ENCODE measurements at places on chromosomes 5 and 9.

DNA sequence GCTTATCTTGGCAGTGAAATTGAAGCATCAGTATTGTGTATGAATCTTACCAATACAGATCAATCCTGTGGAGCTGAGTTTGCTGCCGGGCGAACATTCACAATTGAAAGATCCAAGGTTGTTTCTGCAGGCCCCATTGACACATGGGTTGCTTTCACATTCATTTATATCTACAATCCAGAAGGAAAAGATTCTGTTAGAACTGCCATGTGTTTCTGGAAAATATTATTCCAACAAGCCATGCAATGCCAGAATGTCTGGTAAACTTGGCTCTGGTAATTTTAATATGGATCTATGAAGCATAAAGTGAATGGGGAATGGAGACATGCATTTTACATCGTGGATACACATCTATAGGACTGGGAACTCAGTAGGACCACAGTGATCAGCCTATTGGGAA is 180.8 kb downstream of the FBN2 start:
- no peaks in the 10 kb centered on the region for H3K27me3 ChIP-seq
- no peaks in the 10 kb centered on the region for H3K36me3 ChIP-seq
- no peaks in the 10 kb centered on the region for H3K4me1 ChIP-seq

GRCh38 chr5:93622240-93622885 is 39.3 kb downstream of the NR2F1 start:
- no peaks in the 10 kb centered on the region for H3K36me3 ChIP-seq
- no peak overlapping the region for H3K4me3 ChIP-seq
- H3K27me3 ChIP-seq: peaks cover 72% of the 10 kb centered on the region
- peaks cover 31% of the 10 kb centered on the region for H3K4me1 ChIP-seq
- H3K27ac ChIP-seq: no peak overlapping the region

GRCh38 chr5:173793648-173794548 is 94.3 kb upstream of the CPEB4 start:
- DNase-seq: no peak
- H3K36me3 ChIP-seq: no peaks in the 10 kb centered on the region
- no peak overlapping the region for H3K4me3 ChIP-seq
- H3K27me3 ChIP-seq: no peaks in the 10 kb centered on the region
- H3K4me1 ChIP-seq: no peaks in the 10 kb centered on the region

DNA sequence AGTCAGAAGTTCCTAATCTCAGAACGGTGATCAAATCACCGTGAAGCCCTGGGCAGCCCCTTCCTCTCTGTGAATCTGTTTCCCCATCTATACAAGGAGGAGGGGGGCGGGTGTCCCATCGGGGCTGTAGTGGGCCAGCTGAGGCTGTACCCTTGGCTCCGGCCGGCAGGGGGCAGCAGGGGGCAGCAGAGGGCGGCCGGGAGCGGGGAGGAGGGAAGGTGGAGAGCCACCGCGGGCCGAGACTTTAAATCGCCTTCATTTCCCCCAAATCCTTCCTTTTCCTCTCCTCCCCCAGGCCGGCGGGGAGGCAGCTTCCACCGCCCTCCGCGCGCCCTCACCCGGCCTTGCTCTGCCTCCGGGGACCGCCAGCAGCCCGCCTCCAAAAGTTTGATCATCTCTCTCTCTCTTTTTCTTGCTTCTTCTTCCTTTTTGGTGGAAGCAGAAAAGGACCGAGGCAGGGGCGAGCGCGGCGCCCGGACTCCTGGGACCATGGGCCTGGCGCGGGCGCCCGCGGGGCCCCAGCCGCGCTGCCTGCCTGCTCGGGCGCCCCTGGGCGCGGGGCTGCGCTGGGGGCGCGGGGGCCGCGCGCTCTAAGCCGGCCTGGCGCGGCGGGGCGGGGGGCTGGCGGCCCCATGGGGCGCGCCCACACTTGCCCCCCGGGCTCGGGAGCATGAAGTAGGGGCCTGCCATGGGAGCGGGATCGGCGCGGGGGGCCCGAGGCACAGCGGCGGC is at the start of gene COL27A1:
Gene COL27A1 (plus strand): TSS at position 275 of the 732 bp plus-strand sequence. CDS start 414 bp downstream, at position 689.
- H3K4me1 ChIP-seq: peaks cover 32% of the 10 kb centered on the region
- peak within 1 kb of the TSS; percentile 84 for H3K4me3 ChIP-seq
- peak; percentile 93 for DNase-seq
- H3K36me3 ChIP-seq: no peaks in the 10 kb centered on the region

- H3K27ac ChIP-seq: no peak overlapping the region
- H3K4me1 ChIP-seq: no peaks in the 10 kb centered on the region
- H3K36me3 ChIP-seq: no peaks in the 10 kb centered on the region
Observed at GRCh38 chr9:97767891-97768290, 70.8 kb upstream of the XPA start.

DNA sequence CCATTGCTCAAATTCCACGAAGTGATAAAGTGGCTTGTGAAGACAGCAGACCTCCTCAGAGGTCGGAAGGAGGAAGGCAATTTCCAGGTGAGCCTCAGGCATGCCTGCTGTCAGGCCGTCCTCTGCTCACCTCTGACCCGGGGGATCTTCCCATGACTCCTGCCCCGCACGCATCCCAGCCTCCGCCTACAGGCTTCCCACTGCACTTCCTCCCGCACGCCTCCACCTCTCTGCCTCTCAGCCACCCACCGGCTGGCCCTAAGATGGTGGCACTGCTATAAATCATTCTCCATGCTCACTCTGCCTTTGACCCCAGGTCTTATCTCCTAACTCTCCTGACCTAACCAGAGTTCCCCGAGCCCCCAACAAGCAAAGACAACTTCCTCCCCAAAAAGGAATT is 49.4 kb upstream of the DNAH5 start:
- no peak overlapping the region for H3K4me3 ChIP-seq
- H3K36me3 ChIP-seq: no peaks in the 10 kb centered on the region
- no peak overlapping the region for H3K27ac ChIP-seq
- H3K27me3 ChIP-seq: no peaks in the 10 kb centered on the region
- no peaks in the 10 kb centered on the region for H3K4me1 ChIP-seq

GRCh38 chr5:64595031-64595855 is 89.4 kb downstream of the RGS7BP start:
- H3K36me3 ChIP-seq: no peaks in the 10 kb centered on the region
- DNase-seq: peak; percentile 85
- no peak overlapping the region for H3K4me3 ChIP-seq
- H3K27ac ChIP-seq: no peak overlapping the region
- H3K27me3 ChIP-seq: no peaks in the 10 kb centered on the region

GRCh38 chr9:14608540-14608939 is 84.7 kb downstream of the ZDHHC21 start:
- H3K27ac ChIP-seq: no peak overlapping the region
- DNase-seq: no peak

- H3K36me3 ChIP-seq: no peaks in the 10 kb centered on the region
- H3K27me3 ChIP-seq: no peaks in the 10 kb centered on the region
- peaks cover 10% of the 10 kb centered on the region for H3K4me1 ChIP-seq
Observed at GRCh38 chr9:121686930-121687541, 35.6 kb downstream of the DAB2IP start.

DNA sequence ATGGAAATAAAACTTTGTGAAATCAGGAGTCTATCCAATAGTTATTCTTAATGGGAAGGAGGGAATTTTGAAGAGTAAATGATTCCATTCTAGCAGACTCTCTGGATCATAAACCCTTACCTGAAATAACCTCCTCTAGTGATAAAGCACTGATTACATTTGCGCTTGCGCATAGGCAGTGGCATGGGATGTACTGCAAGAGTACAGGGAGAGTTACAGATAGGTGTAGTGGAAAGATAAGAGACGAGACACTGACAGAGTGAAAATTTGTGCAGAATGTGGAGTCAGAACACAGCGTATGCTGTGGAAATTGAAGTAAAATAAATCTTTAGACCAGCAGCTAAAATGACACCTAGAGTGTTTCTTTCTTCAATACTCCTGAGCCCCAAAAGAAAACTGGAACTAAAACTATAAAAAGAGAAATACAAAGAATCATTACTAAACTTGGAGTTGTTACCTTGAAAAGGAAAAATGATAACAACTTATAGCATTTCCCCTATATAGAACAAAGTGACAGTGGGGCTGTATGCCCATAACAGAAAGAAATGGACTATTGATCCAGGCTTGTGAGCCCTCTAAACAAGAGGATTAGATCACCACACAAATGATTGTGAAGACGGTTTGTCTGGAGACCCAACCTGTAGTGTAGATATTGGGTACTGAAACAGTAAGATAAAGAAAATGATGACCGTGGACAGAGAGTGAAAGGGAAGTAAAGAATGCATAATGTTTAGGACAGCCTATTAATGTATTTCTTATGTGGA is 1471.2 kb upstream of the NUDT12 start:
- H3K4me3 ChIP-seq: no peak overlapping the region
- H3K4me1 ChIP-seq: no peaks in the 10 kb centered on the region
- H3K27me3 ChIP-seq: no peaks in the 10 kb centered on the region

- no peak overlapping the region for H3K27ac ChIP-seq
- H3K4me3 ChIP-seq: no peak overlapping the region
- no peaks in the 10 kb centered on the region for H3K36me3 ChIP-seq
- H3K27me3 ChIP-seq: no peaks in the 10 kb centered on the region
- H3K4me1 ChIP-seq: no peaks in the 10 kb centered on the region
Observed at GRCh38 chr5:121138952-121139351, 674.9 kb downstream of the PRR16 start.

GRCh38 chr9:1606253-1606652 is 408.9 kb upstream of the SMARCA2 start:
- H3K4me3 ChIP-seq: no peak overlapping the region
- no peaks in the 10 kb centered on the region for H3K36me3 ChIP-seq
- DNase-seq: no peak
- H3K4me1 ChIP-seq: no peaks in the 10 kb centered on the region
- no peaks in the 10 kb centered on the region for H3K27me3 ChIP-seq

GRCh38 chr5:100406640-100407039 is 128.5 kb upstream of the FAM174A start:
- H3K27me3 ChIP-seq: no peaks in the 10 kb centered on the region
- H3K4me3 ChIP-seq: no peak overlapping the region
- H3K4me1 ChIP-seq: no peaks in the 10 kb centered on the region
- H3K36me3 ChIP-seq: no peaks in the 10 kb centered on the region
- no peak overlapping the region for H3K27ac ChIP-seq

DNA sequence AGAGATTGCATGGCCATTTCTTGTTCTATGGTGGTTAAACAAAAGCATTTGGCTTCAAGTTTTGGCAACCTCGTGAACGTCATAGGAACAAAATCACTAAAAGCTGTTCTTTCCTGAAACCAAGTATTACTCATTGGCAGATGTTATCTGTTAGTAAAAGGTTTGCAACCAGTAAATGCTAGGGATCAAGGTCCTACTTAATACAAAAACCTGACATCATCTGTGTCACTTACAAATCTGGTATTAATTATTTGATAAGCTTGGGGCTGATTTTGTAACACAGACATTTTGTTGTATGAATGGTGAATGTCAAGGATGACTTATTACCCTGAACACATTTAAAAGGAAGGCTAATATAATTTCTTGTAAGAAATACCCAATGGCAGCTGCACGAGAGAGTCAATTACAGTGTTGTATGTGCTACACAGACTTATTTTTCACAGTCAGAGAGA is 486.4 kb upstream of the ZNF608 start:
- no peak overlapping the region for H3K4me3 ChIP-seq
- no peak overlapping the region for H3K27ac ChIP-seq
- H3K36me3 ChIP-seq: no peaks in the 10 kb centered on the region

DNA sequence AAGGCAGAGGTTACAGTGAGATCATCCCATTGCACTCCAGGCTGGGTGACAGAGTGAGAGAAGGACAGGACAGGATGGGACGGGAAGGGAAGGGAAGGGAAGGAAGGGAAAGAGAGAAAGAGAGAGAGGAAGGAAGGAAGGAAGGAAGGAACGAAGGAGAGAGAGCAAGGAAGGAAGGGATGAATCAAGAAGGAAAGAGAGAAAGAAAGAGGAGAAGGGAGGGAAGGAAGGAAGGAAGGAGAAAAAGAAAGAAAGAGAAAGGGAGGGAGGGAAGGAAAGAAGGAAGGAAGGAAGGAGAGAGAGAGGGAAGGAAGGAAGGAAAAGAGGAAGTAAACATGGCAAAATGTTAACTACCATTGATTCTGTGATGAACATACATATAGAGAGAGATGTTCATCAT is 28.8 kb downstream of the SGTB start:
- DNase-seq: no peak
- no peak overlapping the region for H3K27ac ChIP-seq
- H3K4me3 ChIP-seq: no peak overlapping the region
- no peaks in the 10 kb centered on the region for H3K27me3 ChIP-seq

DNA sequence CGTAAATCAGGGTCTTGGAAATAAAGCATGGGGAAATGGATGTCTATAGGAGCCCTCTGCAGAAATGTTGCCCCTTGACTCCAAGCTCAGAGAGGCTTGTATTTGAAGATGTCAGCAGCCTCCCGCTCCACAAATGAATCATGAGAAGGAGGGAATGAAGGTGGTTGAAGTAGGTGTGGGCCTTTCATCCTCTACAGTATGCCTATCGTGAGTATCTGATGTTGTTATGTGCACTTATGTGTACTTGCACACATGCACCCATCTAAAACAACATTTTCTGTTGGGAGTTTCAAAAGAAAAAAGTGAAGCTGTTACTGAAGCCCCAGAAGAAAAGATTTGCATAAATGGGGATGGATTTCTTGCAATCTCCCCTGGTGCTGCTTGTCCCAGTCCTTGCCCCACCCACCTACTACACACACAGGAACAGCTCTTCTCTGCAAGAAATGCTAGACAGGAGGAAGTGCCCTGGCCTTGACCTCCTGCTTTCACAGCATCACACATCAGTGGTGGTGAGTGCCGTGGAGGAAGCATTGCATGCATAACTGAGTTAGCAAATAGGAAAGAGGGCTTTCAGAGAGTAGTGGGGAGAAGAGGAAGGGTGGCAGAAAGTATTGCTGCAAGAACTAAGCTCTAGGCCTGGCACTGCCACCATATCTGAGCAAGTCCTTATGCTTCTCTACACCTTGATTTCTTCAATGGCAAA is 156.1 kb downstream of the SNX18 start:
- no peaks in the 10 kb centered on the region for H3K4me1 ChIP-seq
- H3K27ac ChIP-seq: no peak overlapping the region
- H3K4me3 ChIP-seq: no peak overlapping the region
- H3K27me3 ChIP-seq: no peaks in the 10 kb centered on the region
- no peaks in the 10 kb centered on the region for H3K36me3 ChIP-seq

DNA sequence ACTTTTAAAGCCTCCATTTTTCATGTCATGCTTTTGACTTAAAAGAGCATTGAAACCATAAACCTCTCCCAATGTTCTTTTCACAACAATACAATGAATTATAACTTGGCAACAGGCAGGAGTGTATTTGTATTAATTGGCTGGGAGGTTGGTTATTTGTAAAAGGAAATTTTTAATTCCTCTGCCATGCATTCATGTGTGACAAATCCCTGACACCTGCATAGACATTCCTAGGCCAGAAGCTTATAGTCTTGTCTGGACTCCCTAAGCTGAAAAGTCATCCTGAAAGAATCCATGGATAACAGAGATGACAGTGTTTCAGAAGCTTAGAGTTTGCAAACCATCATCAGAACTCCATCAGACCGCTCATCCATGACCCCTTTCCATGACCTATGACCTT is 76.3 kb upstream of the PTGER4 start:
- no peaks in the 10 kb centered on the region for H3K36me3 ChIP-seq
- H3K27me3 ChIP-seq: no peaks in the 10 kb centered on the region
- no peak for DNase-seq
- H3K4me1 ChIP-seq: no peaks in the 10 kb centered on the region

DNA sequence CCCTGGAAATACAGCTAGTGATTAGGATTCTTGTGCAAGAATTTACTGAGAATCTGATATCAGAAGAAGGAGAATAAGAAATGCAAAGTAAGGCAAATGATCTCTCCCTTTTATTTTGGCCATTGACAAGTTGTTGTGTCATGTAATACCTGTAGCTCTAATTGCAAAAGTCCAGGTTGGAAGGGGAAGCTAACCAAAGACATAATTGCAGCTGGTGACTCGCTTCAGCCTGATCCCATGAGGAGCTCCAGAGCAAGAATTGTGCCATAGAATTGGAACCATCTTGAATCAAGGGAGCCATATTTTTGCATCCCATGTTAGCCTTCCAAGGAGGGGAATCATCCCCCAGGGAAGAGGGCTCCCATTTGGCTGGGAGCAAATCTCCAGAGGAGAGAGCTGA is 149.6 kb upstream of the MOCS2 start:
- DNase-seq: no peak
- no peaks in the 10 kb centered on the region for H3K27me3 ChIP-seq
- no peaks in the 10 kb centered on the region for H3K36me3 ChIP-seq
- no peak overlapping the region for H3K4me3 ChIP-seq
- no peak overlapping the region for H3K27ac ChIP-seq
